ENCODE measurements at places on chromosomes 11 and 22.

DNA sequence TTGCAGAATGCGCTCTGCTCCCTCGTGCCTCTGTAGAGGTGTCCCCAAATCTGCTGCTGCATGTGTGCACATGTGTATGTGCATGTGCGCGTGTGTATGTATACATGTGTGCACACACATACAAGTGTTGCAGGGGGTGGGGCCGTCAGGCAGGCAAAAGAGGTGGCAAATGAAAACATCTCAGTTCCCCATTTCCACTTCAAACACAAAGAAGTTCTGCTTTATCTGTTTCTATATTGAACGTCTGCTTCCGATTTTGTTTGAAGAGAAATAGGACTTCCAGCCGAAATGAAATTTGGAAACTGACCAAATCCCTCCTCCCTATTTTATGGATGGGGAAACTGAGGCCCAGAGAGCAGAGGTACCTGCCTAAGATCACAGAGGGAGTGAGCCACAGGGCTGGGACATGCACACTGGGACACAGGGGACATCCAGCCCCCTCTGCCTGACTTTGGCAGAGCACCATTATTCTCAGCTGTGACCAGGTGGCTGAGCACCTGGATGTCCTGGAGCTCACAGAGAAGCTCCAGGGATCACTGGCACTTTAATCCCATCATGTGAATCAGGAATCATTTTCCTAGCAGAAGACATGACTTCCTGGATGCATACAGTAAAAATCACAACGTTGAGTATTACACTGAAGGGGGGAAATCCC is 41.2 kb upstream of the ALX4 start:
- DNase-seq = no peak

DNA sequence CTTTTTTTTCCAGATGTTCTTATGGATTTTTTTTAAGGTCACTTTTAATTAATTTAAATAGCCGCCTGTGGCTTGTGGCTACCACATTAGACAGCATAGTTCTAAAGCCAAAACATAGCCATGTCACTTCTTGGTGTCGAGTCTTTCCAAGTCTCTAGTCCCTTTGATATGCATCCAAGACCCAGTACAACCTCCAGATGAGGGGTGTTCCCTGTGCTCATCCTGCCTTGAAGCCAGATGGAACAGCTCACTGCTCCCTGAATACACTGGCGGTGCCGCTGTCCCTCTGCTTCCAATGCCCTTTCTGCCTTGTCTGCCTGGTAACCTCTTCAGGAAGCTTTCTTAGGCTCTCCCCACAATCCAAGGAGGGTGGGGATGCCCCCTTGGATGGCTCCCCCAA is 338.0 kb downstream of the TENM4 start:
- no peak for DNase-seq

DNA sequence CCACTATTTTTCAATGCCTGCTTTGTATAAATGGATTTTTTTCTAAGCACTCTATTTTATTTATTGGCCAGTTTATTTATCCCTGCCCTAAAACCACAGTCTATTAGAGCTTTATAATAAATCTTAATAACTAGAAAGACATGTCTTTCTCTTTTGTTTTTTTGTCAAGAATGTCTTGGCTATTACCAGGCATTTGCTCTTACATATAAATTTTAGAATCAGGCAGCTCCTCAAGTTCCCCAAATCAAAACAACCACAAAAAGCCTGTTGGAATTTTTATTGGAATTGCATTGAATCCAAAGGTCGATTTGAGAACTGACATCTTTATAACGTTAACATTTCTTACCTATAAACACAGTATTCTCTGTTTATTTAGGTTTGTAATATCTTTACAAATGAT is 85.8 kb upstream of the SC5D start:
- no peak for DNase-seq

DNA sequence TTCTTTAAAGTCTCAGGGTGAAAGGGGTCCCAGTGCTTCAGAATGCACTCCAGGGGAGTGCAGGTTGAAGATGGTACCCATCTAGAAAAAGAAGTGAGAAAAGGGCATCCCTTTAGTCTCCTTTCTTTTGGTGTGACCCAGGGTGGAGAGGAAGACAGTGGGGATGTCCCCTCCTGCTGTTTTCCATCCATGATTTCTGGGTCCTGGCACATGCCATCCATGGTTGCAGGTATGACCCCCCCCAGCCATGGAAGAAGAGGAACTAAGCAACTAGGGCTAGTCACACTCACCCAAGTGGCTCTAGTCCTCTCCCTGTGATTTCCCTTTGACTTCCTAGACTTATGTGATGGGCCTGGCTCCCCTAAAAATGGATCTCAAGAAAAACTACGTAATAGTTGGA is 15.9 kb upstream of the EI24 start:
- DNase-seq = no peak

GRCh38 chr22:28105413-28105812 is 186.4 kb upstream of the PITPNB start:
- DNase-seq = no peak

GRCh38 chr22:32423664-32424063 is 11.6 kb upstream of the RTCB start:
- DNase-seq = no peak

GRCh38 chr11:9827708-9828107 is 163.8 kb downstream of the SWAP70 start:
- no peak for DNase-seq

DNA sequence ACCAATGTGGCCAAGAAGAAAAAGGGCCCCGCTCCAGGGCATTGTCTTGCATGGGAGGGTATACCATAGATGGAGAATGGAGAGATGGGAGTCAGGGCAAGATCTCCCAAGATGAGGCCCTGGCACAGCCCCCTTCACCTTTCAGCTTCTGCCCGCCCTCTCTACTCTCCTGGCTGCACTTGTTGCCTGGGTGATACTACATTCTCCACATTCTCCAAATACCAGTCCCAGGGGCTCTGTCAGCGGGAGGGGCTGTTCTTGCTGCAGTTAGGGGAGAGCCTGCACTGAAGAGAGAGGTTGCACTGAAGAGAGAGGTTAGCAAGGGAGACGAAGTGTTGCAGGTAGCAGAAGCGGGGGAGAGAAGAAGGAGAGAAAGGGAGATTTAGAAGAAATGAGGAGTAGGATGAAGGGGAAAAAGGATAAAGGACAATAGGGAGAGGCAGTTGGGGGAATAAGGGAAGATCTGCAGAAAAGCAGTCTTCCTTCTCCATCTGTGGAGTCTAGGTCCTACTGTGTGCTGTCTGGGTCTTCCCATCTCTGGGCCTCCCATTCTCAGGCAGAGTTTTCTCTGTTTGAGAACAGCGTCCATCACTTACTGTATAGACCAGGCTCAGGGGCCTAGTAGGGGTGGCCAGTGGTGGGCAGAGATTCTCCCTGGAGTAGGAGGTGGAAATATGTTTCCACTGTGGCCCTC is 8.0 kb downstream of the PHLDB1 start:
- peak; percentile 63 for DNase-seq

DNA sequence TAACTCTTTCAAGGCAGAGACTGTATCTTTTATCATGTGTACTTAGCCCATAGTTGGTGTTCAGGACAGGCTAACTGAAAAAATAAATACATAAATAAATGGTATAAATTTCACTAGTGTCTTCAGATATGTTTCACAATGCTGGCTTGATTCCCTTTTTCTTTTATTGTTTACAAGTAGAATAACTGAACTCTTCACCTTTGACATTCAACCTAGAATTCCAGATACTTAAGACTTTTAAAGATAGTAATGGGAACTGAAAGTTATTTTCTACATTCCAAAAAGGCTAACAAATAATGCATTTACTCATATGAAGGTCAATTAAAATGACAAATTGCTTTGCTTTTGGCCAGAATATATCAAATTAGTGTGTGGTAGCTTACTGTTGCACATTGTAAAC is 411.3 kb upstream of the TENM4 start:
- DNase-seq = no peak

DNA sequence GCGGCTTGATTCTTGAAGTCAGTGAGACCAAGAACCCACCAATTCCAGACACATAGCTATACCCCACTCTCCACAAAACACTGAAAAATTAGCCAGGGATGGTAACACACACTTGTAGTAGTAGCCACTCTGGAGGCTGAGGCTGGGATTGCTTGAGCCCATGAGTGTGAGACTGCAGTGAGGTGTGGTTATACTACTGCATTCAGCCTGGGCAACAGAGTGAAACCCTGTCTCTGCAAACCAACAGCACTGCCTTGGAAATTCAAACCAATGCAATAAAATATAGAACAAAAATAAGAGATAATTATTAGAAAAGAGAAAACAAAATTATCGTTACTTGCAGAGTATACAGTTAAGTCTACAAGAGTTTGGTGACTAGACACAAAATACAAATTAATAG is 20.2 kb upstream of the PRDM10 start:
- DNase-seq = no peak

GRCh38 chr11:13859892-13860291 is 102.6 kb upstream of the SPON1 start:
- DNase-seq = no peak

DNA sequence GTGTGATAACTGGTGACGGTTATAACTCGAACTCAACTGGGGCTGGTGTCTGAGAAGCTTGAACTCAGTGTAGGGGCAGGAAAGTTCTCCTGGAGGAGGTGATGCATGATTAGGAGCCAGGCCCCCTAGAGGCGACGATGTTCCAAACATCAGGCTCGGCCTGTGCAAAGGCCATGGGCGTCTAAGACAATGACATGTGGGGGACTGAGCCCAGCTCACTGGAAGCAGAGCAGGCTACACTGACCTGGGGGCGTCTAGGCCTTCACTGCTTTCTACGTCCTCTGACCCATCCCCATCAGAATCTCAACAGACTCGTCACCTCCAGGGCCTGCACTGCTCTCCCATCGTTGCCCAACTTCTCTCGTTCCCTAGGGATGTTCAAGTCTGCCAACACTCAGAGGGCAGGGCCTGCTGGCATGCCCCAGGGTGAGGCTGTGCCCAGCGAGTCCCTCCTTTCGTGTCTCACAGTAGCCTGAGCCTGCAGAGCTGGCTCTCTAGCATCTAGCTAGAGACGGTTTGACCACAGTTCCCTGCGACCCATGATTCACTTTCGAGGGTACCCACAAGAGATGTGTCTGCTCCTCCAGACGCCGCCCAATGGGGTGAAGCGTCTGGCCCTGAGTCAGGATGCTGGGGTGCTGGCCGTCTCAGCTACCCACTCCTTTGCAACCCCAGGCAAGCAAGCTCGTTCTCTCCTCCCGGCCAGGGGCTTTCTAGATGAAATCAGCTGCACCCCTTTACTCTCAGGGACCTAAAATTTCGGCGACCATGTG is 1.1 kb upstream of the ATG16L2 start:
- DNase-seq = peak; percentile 71

DNA sequence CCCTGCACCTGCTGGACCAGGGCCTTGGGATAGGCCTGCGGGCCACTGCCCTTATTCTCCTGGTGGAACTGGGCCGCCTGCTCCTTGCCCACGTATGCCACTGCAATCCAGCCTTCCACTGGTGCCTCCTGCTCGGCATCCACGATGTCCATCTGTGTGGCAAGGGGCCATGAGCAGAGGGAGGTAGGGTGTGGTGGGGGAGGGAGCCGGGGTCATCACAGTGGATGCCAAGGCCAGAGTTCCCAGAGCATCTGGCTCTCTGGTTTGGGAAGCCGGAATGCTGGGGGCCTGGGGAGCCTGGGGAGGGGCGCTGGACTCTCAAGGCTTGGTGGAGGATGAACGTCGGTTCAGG is 627 bp downstream of the RNF215 start:
- DNase-seq = no peak

- peak; percentile 95 for DNase-seq
These were observed 25.9 kb downstream of the MOV10L1 start for GRCh38 chr22:50115693-50116092.

DNA sequence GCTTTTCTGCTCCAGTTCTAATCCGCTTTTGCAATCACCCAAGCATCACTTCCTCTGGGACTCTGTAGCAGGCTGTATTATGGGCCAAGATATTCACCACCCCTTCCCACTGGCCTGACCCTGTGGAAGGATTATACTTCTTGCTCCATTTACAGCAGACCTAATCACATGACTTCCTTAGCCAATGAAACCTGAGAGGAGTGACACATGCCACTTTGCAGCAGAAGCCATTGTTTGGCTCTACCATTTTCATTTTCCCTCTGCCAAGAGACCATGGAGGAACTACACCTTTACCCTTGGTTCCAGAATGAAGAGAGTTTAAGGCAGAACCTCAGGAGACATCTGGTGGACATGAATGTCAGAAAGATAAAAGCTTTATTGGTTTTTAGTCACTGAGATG is 134.9 kb upstream of the HSD17B12 start:
- DNase-seq = no peak

GRCh38 chr11:30595934-30596333 is 9.8 kb upstream of the MPPED2 start:
- DNase-seq = no peak

- no peak for DNase-seq
These were observed 25.4 kb upstream of the IGSF9B start for GRCh38 chr11:133982151-133982550.

GRCh38 chr22:46531581-46532175 is 5.7 kb downstream of the CELSR1 start:
- no peak for DNase-seq

- DNase-seq = no peak
These were observed 37.1 kb upstream of the HSPA8 start for GRCh38 chr11:123098990-123099389.

DNA sequence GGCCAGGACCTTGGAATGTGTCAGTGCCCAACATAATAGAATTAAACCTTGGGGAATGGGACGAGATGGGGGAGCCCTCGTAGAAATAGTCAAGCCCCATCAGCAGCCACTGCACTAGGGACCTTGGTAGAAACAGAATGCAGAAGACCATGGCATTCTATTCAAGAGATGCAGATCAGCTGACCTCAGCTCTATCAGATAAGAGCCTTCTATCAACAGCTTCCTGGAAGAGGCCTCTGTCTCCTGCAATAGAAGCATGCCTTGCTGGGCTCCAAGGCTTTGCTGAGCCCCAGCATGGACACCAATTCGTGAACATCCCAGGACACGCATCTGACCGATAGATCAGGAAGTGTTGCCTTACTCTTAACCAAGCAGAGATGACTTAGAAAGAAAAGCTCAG is 27.5 kb upstream of the FLI1 start:
- DNase-seq = no peak

DNA sequence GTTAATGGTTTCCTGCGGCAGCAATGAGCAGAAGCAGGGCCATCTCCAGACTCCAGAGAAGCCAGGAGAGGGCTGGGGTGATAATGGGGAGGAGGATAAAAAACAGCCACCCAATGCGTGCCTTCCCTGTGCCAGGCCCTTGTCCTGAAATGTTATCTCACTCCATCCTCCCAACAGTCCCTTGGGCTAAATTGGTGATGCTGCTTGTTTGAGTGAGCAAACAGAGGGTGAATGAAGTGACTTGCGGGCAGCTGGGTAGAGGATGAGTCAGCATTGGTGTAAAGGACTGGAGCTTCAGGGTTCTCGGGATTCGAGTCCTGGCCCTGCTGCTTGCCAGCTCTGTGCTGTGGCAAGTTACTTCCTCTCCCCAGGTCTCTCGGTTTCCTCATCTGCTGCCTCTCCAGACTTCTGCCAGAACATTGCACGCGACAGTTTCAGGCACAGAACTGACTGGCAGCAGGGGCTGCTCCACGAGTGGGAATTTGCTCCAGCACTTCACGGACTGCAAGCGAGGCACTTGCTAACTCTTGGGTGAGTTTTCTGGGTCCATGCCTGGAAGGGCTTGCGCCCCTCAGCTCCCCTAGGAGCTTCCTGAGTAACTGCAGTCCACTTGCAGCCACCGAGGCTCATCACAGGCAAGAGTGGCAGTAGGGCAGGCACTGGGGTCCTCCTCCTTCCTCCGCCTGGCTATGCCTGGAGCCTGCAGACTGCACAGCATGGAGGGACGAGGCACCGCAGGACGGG is at the start of gene P2RY6:
P2RY6 (plus strand) TSS at position 403 of the 744 bp plus-strand sequence. CDS start 24,181 bp downstream, outside the sequence.
- DNase-seq = peak; percentile 86

- peak; percentile 81 for DNase-seq
These were observed at the start of gene TRIM34 for GRCh38 chr11:5624489-5625279. Gene TRIM34 (plus strand): TSS chr11:5625001. CDS start chr11:5632332, 7,331 bp downstream.

All from EH (cell line).